ENCODE measurements at places on chromosomes 7 and 10. TPM values are rescaled to one million over a fixed set of nuclear protein-coding genes. Genes with fewer than 3 reads are reported as not detected.
A peak's percentile ranks its signal among the peaks of the same experiment; 100 is the strongest.

The TFPI2 gene
- total RNA-seq = 0.61 TPM

The HGF gene
- 3.2 TPM for total RNA-seq

The DNAH11 gene
- 0.47 TPM for total RNA-seq

The KCNMA1 gene
- total RNA-seq = 45.4 TPM

The EN2 gene
- not detected for total RNA-seq

The ACBD7 gene
- not detected for total RNA-seq

The PLA2G12B gene
- total RNA-seq = 10.7 TPM

The LRRC18 gene
- not detected for total RNA-seq

- no peak for DNase-seq
Measured at GRCh38 chr10:60868946-60869345, 75.0 kb downstream of the RHOBTB1 start.

GRCh38 chr10:36491926-36492325, 633.5 kb upstream of the ANKRD30A start:
- DNase-seq = no peak

DNA sequence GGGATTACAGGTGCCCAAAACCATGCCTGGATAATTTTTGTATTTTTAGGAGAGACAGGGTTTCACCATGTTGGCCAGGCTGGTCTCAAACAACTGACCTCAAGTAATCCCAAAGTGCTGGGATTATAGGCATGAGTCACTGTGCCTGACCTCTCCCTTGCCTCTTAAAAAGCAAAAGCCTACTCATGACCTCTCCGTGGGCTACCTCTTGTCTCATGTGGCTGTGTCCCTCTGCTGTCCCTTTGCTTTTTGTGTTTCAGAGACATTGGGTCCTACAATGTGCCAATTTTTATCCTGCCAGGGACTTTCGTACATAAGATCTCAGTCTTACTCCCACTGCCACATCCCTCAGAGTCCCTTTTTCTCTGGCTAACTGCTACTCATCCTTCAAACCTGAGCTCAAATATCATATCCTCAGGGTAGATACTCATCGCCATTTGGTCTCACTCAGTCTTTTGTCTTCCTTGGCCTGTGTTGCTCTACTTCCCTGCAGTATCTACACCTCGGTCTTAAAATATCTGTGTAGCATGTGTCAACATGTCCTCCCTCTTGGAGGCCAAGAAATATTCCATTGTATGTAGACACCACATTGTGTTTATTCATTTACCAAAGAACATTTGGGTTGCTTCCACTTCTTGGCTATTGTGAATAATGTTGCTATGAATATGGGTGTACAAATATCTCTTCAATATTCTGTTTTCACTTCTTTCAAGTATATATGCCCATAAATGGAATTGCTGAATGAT, 465.0 kb upstream of the KLF6 start:
- DNase-seq = no peak

DNA sequence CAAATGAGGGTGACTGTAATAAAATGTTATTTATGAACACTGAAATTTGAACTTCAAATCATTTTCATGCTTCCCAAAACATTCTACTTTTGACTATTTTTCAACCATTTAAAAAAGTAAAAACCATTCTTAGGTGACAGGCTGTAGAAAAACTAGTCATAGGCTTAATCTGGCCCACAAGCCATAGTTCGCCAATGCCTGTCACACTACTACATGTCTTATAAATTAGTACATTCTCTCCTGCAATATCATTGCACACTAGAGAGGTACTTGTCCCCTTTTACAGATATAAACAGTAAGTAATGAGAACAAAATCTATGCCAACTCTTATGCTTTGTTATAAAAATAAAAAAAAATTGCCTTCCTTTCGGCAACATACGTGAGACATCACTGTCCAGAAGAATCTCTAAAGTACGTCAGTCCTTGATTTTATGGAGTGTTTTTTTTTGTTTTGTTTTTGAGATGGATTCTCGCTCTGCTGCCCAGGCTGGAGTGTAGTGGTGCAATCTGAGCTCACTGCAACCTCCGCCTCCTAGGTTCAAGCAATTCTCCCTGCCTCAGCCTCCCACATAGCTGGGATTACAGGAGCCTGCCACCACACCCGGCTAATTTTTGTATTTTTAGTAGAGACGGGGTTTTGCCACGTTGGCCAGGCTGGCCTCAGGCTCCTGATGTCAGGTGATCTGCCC, 23.2 kb downstream of the UPF2 start:
- DNase-seq = no peak

- no peak for DNase-seq
Measured at GRCh38 chr10:69004821-69005220, 16.2 kb downstream of the KIFBP start.

DNA sequence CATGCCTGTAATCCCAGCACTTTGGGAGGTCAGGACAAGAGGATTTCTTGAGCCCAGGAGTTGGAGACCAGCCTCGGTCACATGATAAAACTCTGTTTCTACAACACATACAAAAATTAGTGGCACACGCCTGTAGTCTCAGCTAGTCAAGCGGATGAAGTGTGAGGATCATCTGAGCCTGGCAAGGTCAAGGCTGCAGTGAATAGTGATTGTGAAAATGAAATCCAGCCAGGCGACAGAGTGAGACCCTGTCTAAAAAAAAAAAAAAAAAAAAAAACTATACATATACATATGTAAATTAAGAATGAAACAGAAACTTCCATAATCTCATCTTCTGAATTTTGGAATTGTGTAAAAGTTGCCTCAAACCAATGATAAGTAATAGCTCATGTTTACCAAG, 18.2 kb upstream of the FAM170B start:
- no peak for DNase-seq

DNA sequence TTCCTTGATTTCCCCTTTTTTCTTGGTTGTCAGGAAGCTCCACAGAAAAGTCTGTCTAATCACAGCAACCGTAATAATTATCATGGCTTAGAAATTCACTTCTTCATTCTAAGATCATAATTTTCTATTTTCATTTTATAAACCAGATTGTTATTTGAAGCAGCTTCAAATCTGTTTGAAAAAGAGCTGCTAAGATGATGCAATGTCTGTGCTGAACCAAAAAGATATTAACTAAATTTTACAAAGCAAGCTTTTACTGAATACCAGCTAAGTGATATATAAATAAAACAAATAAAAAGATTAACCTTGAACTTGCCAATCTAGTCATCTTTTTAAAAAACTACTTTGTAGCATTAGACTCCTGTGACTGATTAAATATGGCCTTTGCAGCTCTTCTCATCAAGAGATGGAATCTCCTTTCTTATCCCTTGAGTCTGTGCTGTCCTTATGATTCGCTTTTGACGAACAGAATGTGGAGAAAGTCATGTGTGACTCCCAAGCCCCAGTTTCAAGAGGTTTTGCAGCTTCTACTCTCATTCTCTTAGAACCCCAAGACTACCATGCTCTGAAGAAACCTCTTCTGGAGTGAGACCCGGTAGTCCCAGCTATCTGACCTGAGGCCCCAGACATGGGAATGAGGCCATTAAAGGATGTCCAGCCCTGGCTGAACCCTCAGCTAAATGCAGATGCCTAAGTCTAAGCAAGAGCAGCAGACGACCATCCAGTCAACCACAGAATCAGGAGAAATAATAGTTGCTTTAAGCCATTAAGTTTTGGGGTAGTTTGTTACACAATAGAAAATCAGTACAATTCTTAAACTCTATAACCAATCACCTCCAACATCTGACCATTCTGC, 14.4 kb downstream of the NAMPT start:
- no peak for DNase-seq

GRCh38 chr7:40827222-40828085, 692.6 kb downstream of the SUGCT start:
- no peak for DNase-seq

DNA sequence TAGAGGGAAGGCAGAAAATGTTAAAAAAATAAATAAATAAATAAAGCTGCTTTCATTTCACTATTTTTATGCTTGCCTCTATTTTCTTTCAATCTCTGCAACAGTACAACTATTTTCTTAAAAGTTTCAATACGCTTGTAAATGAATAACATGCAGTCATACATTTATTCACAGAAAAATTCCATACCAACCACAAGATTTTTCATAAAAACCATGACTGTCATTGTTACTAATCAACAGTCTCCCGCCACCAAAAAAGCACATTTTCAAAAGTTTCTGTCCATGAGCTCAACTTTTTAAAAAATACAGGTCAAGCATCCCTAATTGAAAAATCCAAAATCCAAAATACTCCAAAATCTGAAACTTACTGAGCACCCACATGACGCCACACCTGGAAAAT, 5.3 kb downstream of the PARD3 start:
- no peak for DNase-seq

- DNase-seq = peak; percentile 61
Measured at GRCh38 chr7:5419539-5420066, 4.0 kb downstream of the TNRC18 start.

GRCh38 chr10:11712744-11713143, 29.4 kb upstream of the ECHDC3 start:
- no peak for DNase-seq

DNA sequence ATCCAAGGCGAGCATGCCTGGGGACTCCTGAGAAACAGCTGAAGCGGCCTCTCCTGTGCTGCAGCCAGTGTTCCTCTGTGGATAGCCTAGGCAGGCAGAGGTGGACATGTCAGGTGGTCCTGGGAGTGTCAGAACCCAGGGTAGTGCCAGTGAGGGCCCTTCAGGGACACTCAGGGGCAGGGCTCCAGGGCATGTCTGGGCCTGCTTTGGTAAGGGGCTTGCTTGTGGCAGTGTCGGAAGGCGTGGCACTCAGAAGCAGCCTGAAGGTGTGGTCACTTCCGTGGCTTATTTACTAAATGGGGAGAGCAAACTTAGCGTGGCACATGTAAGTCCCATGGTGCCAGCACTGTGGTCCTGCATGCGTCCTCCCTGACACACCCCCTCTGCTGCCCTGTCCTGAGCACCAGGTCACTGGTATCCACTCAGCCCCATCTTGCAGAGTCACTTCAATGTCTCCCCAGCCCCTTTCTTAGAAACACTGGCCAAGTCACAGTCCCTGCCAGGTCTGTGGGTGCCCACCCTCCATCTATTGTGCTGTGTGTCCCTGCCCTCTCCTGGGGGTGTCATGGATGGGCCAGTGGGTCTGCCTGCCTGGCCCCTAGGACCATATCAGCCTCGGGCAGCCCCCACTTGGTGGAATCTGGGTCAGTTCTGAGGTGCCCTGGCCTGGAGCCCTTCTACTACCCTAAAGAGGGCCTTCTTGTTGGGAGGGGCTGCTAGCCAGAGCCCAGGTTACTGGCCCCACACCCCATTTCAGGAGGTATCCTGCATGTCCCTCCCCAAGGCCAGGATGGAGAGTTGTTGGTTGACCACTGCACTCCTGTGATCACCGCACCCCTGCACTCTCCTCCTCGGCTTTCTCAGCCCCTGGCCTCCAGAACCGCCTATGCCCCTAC, 6.4 kb downstream of the ZMIZ2 start:
- no peak for DNase-seq

- peak; percentile 40 for DNase-seq
Measured at GRCh38 chr7:27142580-27143022, 880 bp downstream of the HOXA5 start.

DNA sequence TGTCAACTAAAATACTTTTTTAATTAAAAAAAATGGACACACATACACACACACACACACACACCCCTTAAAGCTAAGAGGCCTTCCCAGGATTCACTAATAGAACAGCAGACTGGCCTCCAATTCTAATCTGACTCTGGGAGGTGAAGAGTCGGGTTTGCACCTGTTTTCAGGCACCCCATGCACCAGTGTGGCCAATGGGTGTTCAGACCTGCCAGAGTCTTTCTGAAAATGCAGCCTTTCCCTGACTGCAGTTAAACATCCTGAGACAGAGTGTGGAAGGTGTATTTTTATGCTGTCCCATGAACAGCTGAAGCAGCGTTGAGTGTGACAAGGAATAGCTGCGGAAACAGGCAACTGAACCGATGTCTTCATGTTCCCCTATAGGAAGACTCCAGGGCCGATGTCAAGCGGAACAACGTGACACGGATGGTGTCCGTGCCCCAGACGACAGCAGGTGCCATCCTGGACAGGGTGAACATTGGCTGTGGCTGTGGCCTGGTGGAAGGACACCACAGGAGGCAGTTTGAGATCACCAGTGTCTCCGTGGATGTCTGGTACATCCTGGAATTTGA, 74.6 kb upstream of the LYZL2 start:
- DNase-seq = no peak

GRCh38 chr7:80357530-80357929, 154.3 kb downstream of the GNAT3 start:
- DNase-seq = no peak

DNA sequence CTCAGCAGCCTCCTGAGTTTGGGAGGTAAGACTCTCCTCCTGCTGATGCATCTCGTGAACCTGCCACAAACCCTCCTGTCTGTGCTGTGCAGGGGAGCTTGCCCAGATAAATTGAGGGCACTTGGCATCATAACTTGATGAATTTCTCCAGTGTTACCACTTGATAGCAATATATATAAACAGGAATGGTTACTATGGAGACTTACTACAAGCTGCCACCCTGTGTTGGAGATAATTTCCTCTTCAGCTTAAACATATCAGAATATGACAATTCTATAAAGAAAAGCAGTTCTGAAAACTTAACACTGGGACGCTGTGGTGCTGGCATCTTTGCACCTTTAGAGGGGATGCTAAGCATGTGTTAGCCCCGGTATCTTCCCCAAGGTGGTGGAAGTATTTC, 14.9 kb downstream of the PFKFB3 start:
- DNase-seq = no peak

- DNase-seq = peak; percentile 69
Measured at GRCh38 chr10:73810735-73811465, 498 bp downstream of the NDST2 start.

DNA sequence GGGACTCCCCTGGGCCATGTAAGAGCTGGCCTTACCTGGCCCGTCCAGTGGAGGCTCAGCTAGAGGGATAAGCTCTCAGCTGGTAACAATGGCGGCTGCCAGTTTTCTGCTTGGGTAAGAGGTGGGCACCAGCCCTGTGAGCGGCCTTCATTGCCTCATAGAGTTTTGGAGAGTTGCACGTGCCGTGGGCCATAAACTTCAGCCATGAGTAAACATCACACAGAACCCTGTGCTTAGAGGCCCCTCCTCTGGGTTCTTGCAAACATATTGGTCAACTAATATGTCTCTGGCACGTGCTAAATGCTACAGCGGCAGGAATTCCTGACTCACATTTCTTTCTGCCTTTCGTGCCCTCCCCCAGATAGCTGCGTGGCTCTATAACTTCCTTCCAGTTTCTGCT, 103.9 kb upstream of the LEP start:
- DNase-seq = no peak

Measured in mucosa of descending colon (tissue), 3 donors.